RKO (cell line): ENCODE measurements at places on chromosomes 4 and X.
A peak's percentile ranks its signal among the peaks of the same experiment; 100 is the strongest.

DNA sequence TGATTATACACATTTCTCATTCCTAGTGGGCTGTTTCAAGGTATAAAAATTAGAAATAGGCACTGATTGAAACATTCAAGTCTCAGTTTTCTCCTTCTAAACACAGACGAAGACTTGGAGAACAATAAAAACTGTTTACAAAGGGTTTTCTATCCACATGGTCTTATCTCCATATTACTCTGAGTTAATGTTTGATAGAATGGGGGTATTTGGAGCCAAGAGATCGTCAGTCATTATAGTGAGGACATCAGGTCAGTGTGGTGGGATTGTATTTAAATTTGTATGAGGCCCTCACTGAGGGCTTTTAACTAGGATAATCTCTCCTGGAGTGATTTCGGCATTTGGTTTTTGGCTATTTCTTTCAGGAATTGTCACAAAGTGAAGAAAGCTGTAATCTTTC is 16.4 kb upstream of the DYNLT3 start:
- no peak for DNase-seq

DNA sequence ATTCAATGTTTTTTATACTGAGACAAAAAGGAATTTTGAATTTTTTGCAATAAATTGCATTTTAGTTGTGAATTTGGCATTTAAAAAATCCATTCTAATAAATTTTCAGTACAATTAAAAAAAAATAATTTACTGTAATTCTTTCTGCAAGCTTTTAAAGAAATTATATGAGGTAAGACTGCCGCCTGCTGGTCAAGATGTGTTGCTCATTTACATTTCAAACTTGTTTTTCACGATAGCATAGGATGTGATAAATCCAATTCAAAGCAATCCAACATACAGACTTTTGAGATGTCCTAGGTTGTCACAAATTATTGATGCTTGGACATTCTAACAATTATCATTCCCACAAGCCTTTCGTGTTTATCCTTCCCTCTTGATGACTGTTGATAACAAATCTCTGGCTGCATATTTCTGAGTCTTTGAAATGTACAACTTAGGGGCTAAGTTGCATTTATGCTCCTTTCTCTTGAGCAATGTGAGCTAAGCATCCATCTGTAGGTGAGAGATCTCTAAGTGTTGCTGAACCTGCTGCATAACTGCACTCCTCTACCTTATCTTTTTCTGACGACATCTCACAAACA is 21.7 kb upstream of the MFAP3L start:
- DNase-seq: peak; percentile 77

- no peak for DNase-seq
These were observed 1392.5 kb downstream of the RAPGEF2 start for GRCh38 chr4:160495356-160495755.

GRCh38 chrX:16629909-16630308 is 20.0 kb upstream of the S100G start:
- DNase-seq: no peak

DNA sequence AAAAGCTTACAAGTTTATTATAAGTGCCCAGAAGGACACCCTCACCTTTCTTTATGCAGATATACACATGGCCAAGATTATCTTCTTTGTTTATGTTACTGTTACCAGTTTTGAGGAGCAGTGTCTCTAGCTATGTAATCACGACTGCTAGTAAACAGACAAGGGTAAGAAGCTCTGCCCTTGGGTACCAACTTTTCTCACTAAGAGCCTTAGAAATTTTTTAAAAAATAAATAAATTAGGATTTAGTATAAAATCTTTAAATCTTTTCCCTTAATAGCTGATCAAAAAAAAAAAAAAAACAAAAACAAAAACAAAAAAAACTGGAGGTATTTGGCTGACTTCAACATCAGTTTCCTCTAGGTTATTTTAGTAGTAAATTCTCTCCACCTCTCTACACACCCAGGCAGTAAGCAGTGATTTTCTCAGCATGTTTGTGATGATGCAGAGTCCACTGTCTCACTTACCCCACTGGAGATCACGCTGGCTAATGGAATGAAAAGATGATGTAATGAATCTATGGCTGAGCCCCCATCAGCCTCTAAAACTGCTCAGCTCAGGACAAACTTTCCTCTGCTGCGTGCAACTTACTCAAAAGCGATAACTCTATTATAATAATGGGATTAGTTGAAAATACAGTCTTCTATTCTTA is 125.9 kb downstream of the FRYL start:
- DNase-seq: no peak

GRCh38 chr4:53015681-53016080 is 153.6 kb downstream of the RASL11B start:
- peak; percentile 32 for DNase-seq

- no peak for DNase-seq
These were observed 99.6 kb upstream of the AFAP1 start for GRCh38 chr4:8039290-8039689.
